ENCODE measurements at places on chromosomes 16 and 17. TPM values are rescaled to one million over a fixed set of nuclear protein-coding genes. Genes with fewer than 3 reads are reported as not detected.

The PLCD3 gene
- 35.7 TPM for polyA plus RNA-seq

The REXO5 gene
- polyA plus RNA-seq: 2.9 TPM

The KRTAP9-4 gene
- polyA plus RNA-seq: not detected

The CRHR1 gene
- polyA plus RNA-seq: not detected

The CD300LG gene
- not detected for polyA plus RNA-seq

The VAT1L gene
- polyA plus RNA-seq: 5.9 TPM

The ACSM3 gene
- polyA plus RNA-seq: 14.5 TPM

The CHST6 gene
- polyA plus RNA-seq: 0.37 TPM

The OTOA gene
- polyA plus RNA-seq: not detected
